Activated CD4-positive, alpha-beta T cell treated with anti-CD3 and anti-CD28 coated beads for 24 hours (primary cell): ENCODE measurements at places on chromosomes 3 and 15.

- no peak for DNase-seq
Observed at GRCh38 chr3:59189526-59189925, 139.7 kb upstream of the CFAP20DC start.

DNA sequence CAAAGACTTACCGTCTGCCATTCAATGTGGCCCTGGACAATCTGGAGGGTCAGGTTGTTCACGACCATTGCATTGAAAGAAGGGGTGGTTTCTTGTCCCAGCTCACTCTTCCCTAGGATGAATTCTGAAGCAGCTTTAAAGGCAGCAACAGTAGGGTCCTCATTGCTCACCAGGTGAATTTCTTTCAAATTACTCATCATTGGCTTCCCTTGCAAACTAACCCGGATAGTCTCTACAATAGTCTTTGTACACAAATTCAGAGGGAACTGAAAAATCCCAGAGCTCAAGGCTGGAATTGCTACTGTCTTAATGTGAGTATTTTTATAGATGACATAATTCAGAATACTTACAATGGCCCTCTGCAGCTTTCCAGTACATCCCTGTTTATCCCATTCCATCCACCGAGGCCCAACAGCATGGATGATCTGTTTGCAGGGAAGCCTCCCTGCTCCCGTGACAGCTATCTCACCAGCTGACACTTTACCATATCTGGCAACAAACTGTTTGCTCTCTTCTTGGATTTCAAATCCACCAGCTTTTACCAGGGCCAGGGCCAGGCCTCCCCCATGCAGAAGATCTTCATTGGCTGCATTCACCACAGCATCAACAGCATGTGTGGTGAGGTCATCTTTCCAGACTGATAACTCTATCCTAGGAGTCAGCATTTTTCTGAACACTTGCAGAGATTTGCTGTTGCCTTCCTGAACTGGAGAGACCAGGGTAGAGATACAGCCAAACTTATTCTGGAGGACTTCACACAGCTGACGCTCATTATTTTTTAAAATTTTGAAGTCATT lies 8.6 kb downstream of the PARP9 start:
- DNase-seq, result no peak

GRCh38 chr3:13475871-13476590 lies 4.1 kb upstream of the HDAC11 start:
- DNase-seq, result no peak

- no peak for DNase-seq
Observed at GRCh38 chr3:81462921-81463320, 298.5 kb downstream of the GBE1 start.

DNA sequence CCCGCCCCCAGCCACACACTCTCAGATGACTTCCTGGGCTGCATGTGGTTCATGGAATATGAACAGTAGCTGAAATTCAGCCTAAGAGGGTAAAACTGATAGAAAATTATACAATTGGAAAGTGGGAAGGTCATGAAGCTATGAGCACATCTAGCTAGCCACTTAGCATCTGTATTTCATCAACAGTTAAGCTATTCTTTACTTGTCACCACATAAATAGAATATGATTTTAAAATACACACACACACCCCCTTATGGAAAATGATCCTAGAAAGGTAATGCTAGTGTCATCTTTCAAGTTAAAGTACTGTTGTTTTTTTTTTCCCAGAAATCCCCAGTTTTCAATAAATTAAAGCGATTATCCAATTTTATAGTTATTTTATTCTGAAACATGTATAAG lies 3.6 kb downstream of the MAP4 start:
- no peak for DNase-seq

- peak; percentile 14 for DNase-seq
Observed at GRCh38 chr3:42096796-42097565, 5.8 kb downstream of the TRAK1 start.
